ENCODE measurements at places on chromosomes 1 and 21.
A peak's percentile ranks its signal among the peaks of the same experiment; 100 is the strongest.

DNA sequence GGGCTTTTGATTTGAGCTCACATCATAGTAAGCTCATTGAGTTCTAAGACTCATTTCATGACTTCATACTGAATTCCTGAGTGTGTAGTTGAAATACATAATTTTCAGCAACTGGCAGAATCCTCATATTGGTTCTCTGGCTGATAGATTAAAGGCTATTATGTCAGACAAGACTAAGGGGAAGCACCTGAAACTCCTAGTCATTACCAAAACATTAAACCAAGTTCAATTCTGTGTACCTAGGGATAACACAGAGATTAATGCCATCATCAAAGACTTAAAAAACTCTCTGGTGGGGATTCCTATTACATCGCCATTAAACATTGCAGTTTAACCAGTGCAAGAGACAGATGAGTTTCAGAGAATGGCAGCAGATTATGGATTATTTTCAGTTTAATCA lies 339.1 kb downstream of the PTPRC start:
- no peak for DNase-seq

GRCh38 chr1:107535091-107535490 lies 394.3 kb downstream of the NTNG1 start:
- no peak for DNase-seq

- DNase-seq, result no peak
Observed at GRCh38 chr1:30383221-30383711, 340.1 kb downstream of the MATN1 start.

DNA sequence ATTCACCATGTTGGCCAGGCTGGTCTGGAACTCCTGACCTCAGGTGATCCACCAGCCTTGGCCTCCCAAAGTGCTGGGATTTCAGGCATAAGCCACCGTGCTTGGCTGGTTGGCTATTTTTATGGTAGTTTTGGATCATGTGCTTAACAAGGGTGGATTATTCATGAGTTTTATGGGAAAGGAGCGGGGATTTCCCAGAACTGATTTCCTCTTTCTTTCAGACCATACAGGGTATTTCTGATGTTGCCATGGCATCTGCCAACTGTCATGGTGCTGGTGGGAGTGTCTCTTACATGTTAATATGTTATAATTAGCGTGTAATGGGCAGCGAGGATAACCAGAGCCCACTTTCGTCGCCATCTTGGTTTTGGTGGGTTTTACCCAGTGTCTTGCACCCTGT lies 3.2 kb downstream of the TRPM2 start:
- no peak for DNase-seq

GRCh38 chr21:33238565-33239255 lies 9.0 kb downstream of the IFNAR2 start:
- no peak for DNase-seq

- no peak for DNase-seq
Observed at GRCh38 chr1:26833432-26834405, 7.2 kb downstream of the ZDHHC18 start.

- no peak for DNase-seq
Observed at GRCh38 chr21:40832316-40832715, 14.6 kb downstream of the DSCAM start.

GRCh38 chr1:17439250-17440073 lies at the start of gene RCC2:
Gene RCC2, minus strand, starts transcription at chr1:17439677. Its CDS starts 1,163 bp downstream, at chr1:17438514.
- DNase-seq, result peak; percentile 77

GRCh38 chr1:216626394-216627067 lies 96.7 kb downstream of the ESRRG start:
- no peak for DNase-seq

Measured in head of caudate nucleus (tissue), 42 donors.